Smooth muscle cell of bladder (primary cell): ENCODE measurements at places on chromosomes 7 and 10. TPM values are rescaled to one million over a fixed set of nuclear protein-coding genes. Genes with fewer than 3 reads are reported as not detected.

Gene H2BK1
- total RNA-seq = not detected in 2 replicates

Gene ANKRD1
- total RNA-seq = 0.14 and 0.18 TPM in 2 replicates

Gene CDC14C
- total RNA-seq = not detected in 2 replicates

Gene UCMA
- not detected in 2 replicates for total RNA-seq

Gene GPR15LG
- total RNA-seq = not detected in 2 replicates

Gene GJD4
- total RNA-seq = not detected in 2 replicates

Gene NRCAM
- 0.14 and 0.18 TPM in 2 replicates for total RNA-seq

Gene HOXA6
- 3.4 and 4.4 TPM in 2 replicates for total RNA-seq

Gene CPEB3
- 0.43 and 0.55 TPM in 2 replicates for total RNA-seq

Gene GRIFIN
- total RNA-seq = not detected in 2 replicates

Gene NAT16
- not detected in 2 replicates for total RNA-seq

Gene FAM221A
- total RNA-seq = 0.65 and 1.7 TPM in 2 replicates

Gene OR6B1
- not detected in 2 replicates for total RNA-seq

Gene COL17A1
- total RNA-seq = 0.43 and 0.74 TPM in 2 replicates

Gene GSTO2
- 2.0 and 3.3 TPM in 2 replicates for total RNA-seq

Gene PRRT4
- total RNA-seq = 0.18 TPM in 1 of 2 replicates, not detected in the other

Gene TACC2
- 2.3 and 2.7 TPM in 2 replicates for total RNA-seq

Gene KCNH2
- 0.83 and 1.7 TPM in 2 replicates for total RNA-seq

Gene PDE1C
- total RNA-seq = 0.92 and 2.7 TPM in 2 replicates

Gene RNF133
- 0.14 and 0.18 TPM in 2 replicates for total RNA-seq

Gene OLAH
- total RNA-seq = under 0.01 and 0.09 TPM in 2 replicates

Gene ACADSB
- total RNA-seq = 6.8 and 8.0 TPM in 2 replicates

Gene ACBD7
- total RNA-seq = 0.43 and 0.55 TPM in 2 replicates

Gene GRK5
- total RNA-seq = 29.8 and 42.1 TPM in 2 replicates

Gene CCAR1
- total RNA-seq = 21.7 and 22.8 TPM in 2 replicates

Gene SYNPO2L
- not detected in 2 replicates for total RNA-seq

Gene OR9A2
- not detected in 2 replicates for total RNA-seq

Gene WNT2
- 1.4 and 4.5 TPM in 2 replicates for total RNA-seq

Gene ICA1
- under 0.01 TPM in 2 replicates for total RNA-seq

Gene NKX1-2
- not detected in 2 replicates for total RNA-seq

Gene SHH
- not detected in 2 replicates for total RNA-seq

Gene PHTF2
- 14.8 and 19.4 TPM in 2 replicates for total RNA-seq

Gene LIPF
- not detected in 2 replicates for total RNA-seq
